ENCODE measurements at places on chromosomes 13 and 19. TPM values are rescaled to one million over a fixed set of nuclear protein-coding genes. Genes with fewer than 3 reads are reported as not detected.

DNA sequence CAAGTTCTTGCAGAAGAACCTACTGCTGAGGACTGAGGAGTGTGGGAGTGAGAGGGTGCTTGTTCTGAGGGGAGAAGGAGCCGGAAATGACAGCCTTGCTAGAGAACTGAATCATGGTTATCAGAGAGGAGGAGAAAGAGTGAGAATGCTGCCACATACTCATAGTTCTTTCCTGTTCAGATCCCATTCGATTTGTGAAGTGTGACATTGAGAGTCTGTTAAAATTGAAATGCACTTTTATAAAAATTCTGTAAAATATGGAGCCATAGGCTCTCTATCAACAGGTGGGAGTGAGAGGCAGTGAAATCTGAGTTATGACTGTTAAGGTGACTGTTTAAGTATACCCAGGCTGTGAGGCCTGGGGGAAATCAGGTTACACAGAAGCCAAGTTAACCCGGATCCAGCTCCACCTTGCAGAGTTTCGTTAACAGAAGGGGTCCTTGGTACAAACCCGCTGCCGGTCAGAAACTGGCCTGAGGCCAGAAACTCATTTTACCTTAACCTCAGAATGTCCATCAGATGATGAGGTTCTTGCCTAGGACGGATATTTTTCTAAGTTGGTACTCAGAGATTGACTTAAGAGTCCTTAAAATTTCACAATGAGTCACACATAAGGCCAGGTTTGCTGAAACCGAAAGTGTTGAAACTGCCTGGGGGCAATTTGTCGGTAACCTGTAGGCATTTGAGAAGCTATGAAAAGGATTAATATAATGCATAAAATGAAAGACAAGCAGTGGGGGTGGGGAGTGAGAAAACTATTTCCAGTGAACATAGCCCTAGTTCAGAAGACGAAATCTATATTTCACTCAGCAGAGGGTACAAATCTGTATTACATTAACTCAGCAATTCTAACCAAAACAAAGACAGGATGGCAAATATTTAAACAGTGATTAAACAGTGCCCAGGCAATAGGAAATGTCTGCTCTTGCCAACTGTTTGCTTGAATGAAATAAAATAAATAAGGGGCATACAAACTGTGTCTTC lies 350.5 kb downstream of the KCNRG start:
- DNase-seq, result no peak

DNA sequence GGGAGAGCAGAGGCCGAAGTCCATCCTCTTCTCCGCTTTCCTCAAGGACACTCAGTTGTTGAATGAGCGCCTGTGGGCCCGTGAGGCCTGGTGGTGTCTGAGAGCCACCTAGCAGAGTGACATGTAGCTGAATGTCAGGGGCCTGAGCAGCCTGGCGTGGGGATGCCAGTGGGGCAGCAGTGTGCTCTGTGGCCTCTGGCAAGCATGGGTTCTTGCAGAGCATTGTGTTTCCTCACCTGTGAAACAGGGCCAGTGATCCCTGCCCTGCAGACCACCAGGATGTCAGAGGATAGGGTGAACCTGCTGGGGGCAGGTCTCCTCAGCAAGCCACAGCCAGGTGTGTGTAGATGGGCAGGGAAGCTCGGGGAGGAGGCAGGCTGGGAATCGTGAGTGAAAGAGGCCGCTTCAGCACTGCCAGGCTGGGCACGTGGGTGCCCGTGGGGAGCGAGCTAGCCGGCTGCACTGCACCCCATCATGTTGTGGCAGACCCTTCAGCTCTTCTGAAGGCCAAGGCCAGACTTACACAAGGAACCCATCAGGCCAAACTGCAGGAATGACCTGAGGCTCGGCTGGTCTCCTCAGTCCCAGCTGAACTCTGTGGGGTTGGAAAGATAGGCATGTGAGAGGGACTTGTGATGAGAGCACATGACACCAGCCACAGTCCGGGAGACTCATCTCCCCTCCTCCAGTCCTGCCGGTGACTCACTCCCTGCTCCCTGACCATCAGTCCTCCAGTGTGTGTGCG lies 5.0 kb downstream of the PPP1R37 start:
- peak; percentile 82 for DNase-seq

GRCh38 chr19:32543115-32543900 lies 37.7 kb upstream of the PDCD5 start:
- no peak for DNase-seq

GRCh38 chr13:32659736-32660135 lies 73.5 kb downstream of the PDS5B start:
- no peak for DNase-seq

The CYP4F12 gene
- 7.2 TPM for total RNA-seq

The KLK14 gene
- 0.63 TPM for total RNA-seq

- no peak for DNase-seq
Measured at GRCh38 chr19:45187421-45188100, 9.0 kb downstream of the BLOC1S3 start.

DNA sequence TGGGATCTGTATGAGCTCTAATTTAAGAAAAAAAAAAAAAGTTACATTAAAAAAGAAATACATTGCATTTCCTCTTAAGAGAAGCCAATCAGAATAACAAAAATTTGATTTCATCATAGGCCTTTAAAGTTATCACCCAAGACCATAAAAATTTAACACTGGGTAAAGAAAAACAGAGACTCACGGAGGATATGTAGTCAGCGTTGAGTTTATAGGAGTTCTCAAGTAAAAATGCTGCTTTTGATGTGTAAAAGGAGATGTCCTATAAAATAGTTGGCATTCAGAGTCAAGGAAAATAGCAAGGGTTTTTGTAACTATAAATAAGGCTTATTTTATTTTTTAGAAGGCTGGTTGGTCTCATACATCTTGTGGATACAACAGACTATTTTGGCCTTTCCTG lies 191.1 kb downstream of the EFNB2 start:
- DNase-seq, result no peak

The CBARP gene
- total RNA-seq, result 6.6 TPM

- DNase-seq, result no peak
Measured at GRCh38 chr19:45418802-45419201, 4.9 kb downstream of the ERCC1 start.

DNA sequence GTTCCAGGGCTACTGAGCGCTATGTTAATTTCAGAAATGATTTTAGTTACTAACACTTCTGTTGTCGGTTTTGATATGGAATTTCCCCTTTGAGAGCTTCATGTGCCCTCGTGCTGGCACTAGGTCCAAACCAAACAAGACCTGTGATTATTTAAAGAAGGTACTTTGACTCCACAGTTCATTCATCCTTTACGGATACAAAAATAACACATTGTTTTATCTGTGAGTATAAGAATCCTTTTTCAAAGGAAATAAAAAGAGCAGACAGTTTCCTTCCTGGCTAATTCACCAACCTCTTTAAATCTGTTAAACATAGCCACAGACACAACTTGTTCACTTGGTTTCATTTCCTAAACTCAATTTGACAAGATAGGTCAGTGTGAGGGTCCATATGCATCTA lies 141.2 kb downstream of the FLT1 start:
- DNase-seq, result no peak

GRCh38 chr13:58994777-58995176 lies 1169.0 kb downstream of the DIAPH3 start:
- DNase-seq, result no peak

DNA sequence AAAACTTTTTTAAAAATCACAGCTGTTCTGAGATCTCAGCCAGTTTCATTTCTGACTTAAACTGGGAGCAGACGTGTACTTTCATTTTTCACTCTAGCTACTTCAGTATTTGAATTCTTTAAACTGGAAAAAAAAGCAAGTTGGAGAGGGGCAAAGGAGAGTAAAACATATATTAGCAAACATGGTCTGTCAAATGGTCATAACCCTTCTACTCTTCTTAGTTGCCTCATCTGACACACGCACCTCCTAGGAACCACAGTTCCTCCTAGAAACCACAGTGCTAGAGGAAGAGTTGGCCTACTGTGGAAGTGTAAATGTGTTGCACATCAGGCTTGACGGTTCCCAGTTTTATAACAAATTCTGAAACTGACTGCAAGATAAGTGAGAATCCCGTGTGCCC lies 47.2 kb downstream of the TM9SF2 start:
- no peak for DNase-seq

The TNNI3 gene
- total RNA-seq, result 14.2 TPM

The ANGPTL8 gene
- not detected for total RNA-seq

The CCDC9 gene
- 65.0 TPM for total RNA-seq

- DNase-seq, result no peak
Measured at GRCh38 chr13:75861786-75862185, 225.7 kb downstream of the LMO7 start.

- DNase-seq, result no peak
Measured at GRCh38 chr13:51158880-51159518, 47.9 kb upstream of the C13orf42 start.

DNA sequence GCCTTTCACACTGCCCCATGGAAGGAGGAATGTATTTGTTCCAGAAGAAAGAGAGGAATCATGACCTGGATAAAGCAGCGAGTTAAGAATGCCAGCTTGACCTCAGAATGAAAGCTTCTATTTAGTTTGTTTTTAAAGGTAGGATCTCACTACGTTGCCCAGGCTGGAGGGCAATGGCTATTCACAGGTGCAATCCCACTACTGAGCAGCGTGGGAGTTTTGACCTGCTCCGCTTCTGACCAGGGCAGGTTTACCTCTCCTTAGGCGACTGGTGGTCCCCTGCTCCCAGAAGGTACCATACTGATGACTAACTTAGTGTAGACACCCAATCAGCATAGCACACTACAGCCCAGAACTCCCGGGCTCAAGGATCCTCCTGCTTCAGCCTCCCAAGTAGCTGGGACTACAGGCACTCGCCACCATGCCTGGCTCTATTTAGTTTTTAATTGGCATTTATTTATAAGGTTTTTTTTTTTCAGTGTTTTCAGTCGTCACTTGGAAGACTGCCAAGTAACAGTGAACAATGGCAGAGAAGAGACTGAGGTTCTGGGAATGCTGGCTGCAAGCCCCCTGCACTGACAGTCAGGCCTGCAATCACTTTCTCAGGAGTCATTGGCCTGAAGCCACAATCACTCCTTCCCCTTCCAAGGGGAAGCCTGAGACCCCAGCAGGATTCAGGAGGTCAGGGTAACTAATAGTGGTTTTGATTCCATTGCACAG lies 73.1 kb downstream of the EPS15L1 start:
- DNase-seq, result no peak

DNA sequence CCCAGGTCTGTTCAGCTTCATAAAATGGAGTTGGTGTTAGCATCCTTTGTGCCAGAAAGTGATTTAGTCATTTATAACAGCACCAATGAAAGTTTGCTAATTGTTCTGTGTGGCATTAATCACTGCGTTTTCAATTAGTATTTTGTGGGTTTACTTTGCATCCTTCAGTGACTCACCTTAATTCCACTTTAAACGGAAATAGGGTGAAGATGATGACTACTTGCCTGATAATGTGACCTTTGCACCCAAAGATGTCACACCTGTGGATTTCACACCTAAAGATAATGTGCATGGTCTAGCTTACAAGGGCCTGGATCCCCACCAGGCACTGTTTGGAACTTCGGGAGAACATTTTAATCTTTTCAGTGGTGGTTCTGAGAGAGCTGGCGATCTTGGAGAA lies 15.0 kb downstream of the GPATCH1 start:
- no peak for DNase-seq

DNA sequence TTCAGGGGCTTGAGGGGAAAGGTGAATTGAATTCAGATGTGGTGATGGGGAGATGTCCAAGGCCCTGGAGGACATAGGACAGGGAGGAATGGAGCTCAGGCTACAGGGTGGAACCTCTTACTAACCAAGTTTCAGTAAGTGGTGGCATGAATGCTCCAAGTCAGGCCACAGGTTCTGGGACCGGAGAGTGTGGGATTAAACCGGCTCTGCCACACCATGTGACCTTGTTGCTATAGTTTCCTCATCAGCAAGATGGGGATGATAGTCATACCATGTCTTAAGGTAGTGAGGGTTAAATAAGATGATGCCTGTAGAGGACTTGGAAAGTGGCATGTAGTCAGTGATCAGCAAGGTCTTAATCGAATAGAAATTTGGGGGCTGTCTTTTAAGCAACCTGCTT lies 16.3 kb downstream of the GPR183 start:
- no peak for DNase-seq

The COL5A3 gene
- total RNA-seq, result 5.5 TPM

DNA sequence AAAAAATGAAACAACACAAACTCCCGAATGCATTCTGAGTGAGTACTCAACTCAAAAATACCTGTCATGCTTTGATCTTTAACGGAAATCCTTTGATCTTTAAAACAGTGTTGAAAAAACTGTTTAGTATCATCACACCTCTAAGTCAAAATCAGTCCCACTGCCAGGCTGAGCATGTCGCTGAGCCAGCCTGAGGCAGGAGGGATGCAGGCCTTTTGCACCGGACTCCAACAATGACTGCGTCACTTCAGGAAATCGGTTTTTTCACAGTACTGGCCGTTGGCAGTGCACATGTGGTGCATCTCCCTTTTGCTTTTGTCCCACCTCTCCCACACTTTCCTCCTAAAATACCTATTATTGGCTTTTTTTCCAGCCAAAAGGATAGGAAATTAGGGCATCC lies 78.2 kb downstream of the SHISA2 start:
- no peak for DNase-seq

DNA sequence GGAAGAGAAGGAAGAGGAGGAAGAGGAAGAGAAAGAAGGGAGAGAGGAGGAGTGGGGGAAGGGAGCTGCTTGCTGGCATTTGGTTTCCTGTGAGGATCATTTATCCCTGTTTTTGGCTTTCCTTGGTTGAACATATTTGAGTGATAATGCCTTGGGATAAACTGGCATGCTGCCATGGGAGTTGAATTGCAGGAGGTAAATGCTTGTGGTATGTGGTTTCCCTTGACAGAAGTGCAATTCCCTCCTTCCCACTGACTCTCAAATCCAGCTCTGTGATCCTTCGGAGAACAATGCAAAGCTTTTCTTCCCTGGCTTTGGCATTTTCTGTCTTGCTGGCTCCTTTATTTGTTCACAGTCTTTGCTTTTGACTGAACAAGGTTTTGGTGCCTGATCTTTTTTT lies 27.2 kb upstream of the CBY2 start:
- DNase-seq, result no peak

GRCh38 chr13:59839186-59839585 lies 324.5 kb downstream of the DIAPH3 start:
- no peak for DNase-seq

- DNase-seq, result no peak
Measured at GRCh38 chr13:29513981-29514719, 81.3 kb downstream of the SLC7A1 start.

GRCh38 chr19:50050406-50051227 lies 24.8 kb downstream of the ZNF473 start:
- DNase-seq, result peak; percentile 85

Data from testis (tissue), 5 donors.